ENCODE measurements at places on chromosomes 3 and 15.

GRCh38 chr15:80474224-80475215, 70.3 kb downstream of the ARNT2 start:
- no peak for DNase-seq

- no peak for DNase-seq
Observed at GRCh38 chr3:12353796-12354525, 65.1 kb downstream of the PPARG start.

DNA sequence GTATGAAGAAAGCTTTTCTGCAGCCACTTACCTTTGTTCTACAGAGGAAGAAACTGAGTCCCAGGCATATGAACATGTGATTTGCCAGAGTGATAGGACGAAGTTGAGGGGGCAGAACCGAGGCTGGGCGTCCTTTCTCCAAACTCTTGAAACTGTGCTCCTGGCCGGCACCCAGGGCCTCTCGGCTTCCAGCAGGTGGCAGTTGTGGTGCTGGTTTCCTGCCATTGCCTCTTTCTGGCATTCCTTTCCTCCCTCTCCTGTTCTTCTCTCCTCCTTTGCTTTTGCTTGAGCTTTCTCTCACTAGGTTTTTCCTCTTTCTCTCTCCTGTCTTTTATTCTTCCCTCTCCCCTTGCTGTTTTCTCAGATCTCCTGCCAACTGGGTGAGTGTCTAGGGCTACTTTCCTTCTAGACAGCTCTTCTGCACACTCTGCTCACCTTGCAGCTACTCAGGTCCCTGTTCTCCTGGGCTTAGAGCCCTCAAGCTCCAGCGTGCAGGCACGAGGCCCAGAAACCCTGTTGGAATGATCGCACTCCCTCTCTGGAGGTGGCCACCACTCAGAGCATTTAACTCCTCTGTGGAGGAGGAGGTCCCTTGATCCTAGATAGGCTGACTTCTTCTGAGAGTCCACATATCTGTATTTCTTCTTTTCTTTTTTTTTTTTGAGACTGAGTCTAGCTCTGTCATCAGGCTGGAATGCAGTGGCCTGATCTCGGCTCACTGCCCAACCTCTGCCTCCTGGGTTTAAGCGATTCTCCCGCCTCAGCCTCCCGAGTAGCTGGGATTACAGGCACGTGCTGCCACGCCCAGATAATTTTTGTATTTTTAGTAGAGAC, 26.2 kb downstream of the TRAK1 start:
- DNase-seq: no peak

- DNase-seq: no peak
Observed at GRCh38 chr15:59011262-59011952, 23.9 kb downstream of the RNF111 start.

DNA sequence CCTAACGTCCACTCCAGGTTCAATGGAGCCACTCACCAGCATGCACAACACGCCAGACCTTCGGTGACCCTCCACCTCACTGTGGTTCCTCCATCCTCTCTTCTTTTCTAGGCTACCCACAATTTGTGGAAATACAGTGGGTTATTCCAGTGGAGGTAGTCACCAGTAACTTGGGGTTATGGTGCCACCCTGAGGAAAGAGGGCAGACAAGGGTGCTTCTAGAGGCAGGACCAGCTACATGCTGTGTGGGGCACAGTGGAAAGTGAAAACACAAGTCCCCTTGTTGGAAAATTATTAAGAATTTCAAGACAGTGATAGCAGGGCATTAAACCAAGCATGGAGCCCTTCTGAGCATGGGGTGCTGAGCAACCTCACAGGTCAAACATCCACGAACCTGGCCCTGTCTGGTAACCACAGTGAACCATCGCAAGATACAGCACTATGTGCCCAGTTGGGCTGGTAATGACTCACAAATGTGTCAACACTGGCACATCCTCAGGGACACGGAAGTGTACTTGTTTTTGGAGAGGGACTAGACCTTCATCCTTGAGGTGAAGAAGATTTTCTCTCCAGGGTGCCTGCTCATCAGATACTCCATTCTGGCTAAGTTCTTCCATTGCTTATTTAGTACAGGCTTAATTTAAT, 166.7 kb downstream of the STT3B start:
- DNase-seq: no peak

DNA sequence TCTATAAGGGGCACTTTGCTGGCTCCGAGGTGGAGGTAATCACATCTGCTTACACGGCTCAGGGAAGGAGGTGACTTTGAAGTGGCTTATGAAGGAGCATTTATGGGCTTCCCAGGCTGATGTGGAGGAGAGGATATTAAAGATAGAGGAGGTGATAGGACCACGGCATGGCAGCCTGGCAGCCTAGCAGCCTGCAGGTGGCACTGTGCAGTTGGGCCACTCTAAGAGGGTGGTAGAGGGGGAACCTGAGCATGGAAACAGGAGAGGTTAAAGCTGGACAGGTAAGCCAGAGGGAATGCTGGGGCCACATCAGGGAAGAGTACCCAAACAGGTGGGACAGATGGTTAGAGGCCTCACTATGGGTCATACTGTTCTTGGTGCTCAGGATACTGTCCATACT, 375.0 kb downstream of the WDR72 start:
- DNase-seq: no peak

GRCh38 chr3:108826309-108827187, 4.0 kb downstream of the TRAT1 start:
- DNase-seq: no peak

GRCh38 chr3:36025232-36025631, 355.1 kb upstream of the STAC start:
- no peak for DNase-seq

- DNase-seq: peak; percentile 35
Observed at GRCh38 chr3:170178651-170179050, 2.9 kb downstream of the PHC3 start.

- DNase-seq: no peak
Observed at GRCh38 chr3:8153800-8154199, 347.8 kb upstream of the LMCD1 start.

GRCh38 chr15:29687939-29688505, 134.2 kb downstream of the TJP1 start:
- DNase-seq: no peak

- DNase-seq: no peak
Observed at GRCh38 chr3:17840651-17841050, 98.2 kb upstream of the TBC1D5 start.
